ENCODE measurements at places on chromosomes 4 and X. TPM values are rescaled to one million over a fixed set of nuclear protein-coding genes. Genes with fewer than 3 reads are reported as not detected.
A peak's percentile ranks its signal among the peaks of the same experiment; 100 is the strongest.

GRCh38 chrX:71542411-71542810 is 9.5 kb downstream of the OGT start:
- DNase-seq: no peak

Gene PAGE2
- total RNA-seq: not detected

DNA sequence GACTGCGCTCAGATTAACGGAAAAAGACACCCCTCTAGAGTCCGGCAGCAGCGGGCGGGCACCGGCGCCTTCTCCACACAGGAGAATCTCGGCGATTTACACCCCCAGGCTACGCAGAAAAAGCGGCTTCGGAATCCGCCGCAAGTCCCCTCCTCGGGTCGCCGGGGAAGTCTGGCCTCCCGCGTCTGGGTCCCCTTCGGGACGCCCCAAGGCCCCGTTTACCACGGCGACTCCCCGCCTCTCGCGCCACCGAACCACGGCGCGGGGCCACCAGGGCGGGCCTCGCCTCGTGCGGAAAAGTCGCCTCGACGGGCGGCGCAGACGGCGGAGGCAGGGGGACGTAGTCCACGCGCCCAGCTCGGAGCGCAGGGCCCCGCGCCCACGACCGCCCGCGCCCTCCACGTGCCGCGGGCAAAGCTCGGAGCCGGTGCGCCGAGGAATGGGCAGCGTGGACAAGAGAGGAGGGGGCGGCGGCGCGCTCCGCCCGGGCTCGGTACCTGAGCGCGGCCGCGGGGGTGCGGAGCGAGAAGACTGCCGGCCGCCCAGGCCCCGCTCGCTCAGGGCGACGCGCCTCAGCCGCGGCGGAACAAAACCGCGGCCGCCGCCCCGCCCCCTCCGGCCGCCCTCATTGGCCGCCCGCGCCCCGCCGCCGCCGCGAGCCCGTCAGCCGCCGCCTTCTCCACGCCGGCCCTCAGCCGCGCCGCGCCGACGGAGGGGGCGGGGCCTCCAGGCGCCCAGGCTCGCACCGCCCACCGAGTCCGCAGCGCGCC is at the start of gene FAM53A:
Gene FAM53A (minus strand): TSS at position 578 of the 770 bp plus-strand sequence. CDS start 15,572 bp downstream, outside the sequence.
- peak; percentile 48 for DNase-seq

Gene PLP1
- total RNA-seq: 10.0 TPM

Gene FDCSP
- total RNA-seq: not detected

DNA sequence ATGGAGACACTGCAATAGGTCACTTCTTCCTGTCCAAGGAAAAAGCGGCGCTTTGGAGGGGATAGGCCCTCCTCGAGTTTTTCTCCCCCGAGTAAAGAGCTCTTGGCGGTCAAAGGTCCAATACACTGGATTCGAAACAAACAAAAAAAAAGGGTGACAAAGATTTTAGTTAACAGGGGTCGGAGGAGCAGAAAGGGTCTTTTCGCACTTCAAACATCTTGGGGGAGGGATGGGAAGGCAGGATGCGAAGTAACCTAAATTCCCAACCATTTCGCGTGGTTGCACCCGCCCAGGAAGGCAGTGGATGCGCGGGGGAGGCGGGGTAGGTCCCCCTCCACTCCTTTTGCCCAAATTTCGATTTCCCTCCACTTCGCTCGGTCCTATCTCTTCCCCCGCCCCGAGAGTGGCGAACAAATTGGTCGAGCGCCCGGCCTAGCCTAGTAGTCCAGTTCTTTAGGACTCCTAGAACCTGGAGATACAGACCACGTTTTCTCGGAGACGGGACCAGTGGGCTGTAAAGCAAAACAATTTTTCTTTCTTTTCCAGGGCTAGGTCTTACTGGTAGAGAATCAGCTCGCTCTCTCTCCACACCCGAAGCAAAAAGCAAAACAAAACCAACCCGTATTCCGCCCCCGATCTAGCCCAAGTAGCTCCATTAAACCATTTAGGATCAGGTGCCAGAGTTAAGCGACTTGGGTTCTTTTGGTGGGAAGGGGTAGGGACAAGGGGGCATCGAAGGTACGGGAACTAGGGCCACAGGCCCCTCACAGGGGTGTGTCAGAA is 2.0 kb upstream of the STAG2 start:
- peak; percentile 72 for DNase-seq

Gene GUCY1B1
- total RNA-seq: 25.1 TPM

Gene FATE1
- total RNA-seq: 0.22 TPM

GRCh38 chr4:94871644-94872305 is 114.0 kb downstream of the BMPR1B start:
- no peak for DNase-seq

- DNase-seq: no peak
Observed at GRCh38 chrX:54281676-54282075, 76.2 kb downstream of the WNK3 start.

- DNase-seq: no peak
Observed at GRCh38 chr4:3464911-3465697, 2.0 kb downstream of the DOK7 start.

All from Right ventricle myocardium superior (tissue), 1 donor.